Epithelial cell of proximal tubule (primary cell): ENCODE measurements at places on chromosomes 2 and 18.

DNA sequence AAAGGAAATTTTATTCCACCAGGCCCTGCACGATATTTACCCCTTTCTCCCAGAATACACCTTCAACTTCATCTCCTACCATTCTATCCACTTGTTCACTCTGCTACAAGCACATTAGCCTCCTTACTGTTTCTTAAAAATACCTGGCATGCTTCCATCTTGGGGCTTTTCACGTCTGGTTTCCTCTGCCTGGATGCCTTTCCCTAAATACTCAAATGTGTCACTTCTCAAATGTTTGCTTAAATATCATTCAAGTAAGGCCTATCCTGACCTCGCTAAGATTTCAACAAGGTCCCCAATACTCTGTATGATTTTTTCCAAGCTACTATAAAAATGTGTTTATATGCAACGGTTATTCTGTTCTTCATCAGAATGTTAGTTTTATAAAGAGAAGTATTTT, 433.0 kb upstream of the CHAC2 start:
- no peak for DNase-seq

GRCh38 chr2:51638811-51639210, 606.9 kb upstream of the NRXN1 start:
- DNase-seq, result no peak

DNA sequence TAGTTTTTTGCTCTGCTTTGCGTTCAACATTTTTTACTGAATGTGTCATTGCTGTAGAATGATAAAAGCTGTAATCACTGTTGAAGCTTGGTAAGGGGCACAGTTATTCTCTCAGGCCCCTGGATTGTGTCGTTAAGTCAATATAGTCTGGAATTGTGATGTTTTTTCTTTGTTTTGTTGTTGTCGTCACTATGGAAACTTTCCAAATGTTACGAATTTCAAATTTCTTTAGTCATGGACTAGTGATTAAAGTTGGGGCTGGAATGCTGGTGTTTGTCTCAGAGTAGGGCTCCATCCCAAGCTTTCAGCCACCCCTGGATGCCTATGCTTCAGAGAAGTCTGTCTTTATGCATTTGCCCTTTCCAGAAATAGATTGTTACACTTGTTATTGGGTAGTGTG, 287.2 kb downstream of the CDH19 start:
- no peak for DNase-seq

DNA sequence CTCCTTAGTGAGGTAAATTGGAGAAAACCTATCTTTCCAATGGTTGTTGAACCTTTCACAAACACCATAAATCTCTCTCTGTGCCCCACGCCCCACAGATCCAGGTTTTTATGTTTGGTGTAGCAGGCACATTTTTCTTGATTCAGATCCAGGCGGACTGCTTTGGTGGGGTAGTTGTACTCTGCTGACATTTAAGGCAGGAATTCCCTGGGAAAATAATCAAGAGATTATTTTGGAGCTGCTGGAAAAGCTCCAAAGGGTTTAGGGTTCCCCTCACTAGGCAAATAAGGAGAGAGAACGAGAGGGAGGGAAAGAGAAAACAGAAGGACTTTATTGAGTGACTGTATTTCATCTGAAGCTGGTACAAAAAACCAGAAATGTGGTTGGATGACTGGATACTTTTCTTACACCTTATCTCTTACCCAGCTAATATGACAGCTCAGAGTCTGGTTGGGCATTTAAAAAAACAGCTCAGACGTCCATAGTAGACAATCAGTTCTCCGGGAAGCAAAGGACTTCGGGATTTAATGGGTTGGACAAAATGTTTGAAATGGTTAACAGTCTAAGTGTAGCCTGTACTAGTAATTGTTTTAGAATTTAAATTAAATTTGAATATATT, 3.6 kb upstream of the AQP4 start:
- no peak for DNase-seq

- DNase-seq, result no peak
Measured at GRCh38 chr2:173153301-173153885, 77.7 kb downstream of the MAP3K20 start.

- DNase-seq, result no peak
Measured at GRCh38 chr2:666441-666840, 10.8 kb downstream of the TMEM18 start.

- no peak for DNase-seq
Measured at GRCh38 chr2:215994911-215995310, 18.4 kb downstream of the MREG start.

DNA sequence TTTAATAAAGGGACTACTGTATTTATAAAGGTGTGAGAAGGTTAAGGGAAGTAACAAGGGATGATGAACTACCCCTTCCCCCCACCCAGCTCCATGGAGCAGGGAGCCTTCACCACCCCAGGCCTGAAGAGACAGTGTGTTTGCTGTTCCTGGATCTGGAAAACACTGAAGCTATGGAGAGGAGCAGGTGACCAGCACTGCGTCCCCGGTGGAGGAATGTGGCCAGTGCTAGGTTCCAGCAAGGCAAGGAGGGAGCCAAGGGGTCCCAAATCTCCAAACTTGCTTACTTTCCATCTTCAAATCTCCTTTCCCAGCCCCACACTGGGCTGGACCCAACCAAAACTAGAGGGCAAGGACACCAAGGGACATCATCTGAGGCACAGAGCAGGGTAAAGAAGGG, 128.7 kb upstream of the CD302 start:
- no peak for DNase-seq

DNA sequence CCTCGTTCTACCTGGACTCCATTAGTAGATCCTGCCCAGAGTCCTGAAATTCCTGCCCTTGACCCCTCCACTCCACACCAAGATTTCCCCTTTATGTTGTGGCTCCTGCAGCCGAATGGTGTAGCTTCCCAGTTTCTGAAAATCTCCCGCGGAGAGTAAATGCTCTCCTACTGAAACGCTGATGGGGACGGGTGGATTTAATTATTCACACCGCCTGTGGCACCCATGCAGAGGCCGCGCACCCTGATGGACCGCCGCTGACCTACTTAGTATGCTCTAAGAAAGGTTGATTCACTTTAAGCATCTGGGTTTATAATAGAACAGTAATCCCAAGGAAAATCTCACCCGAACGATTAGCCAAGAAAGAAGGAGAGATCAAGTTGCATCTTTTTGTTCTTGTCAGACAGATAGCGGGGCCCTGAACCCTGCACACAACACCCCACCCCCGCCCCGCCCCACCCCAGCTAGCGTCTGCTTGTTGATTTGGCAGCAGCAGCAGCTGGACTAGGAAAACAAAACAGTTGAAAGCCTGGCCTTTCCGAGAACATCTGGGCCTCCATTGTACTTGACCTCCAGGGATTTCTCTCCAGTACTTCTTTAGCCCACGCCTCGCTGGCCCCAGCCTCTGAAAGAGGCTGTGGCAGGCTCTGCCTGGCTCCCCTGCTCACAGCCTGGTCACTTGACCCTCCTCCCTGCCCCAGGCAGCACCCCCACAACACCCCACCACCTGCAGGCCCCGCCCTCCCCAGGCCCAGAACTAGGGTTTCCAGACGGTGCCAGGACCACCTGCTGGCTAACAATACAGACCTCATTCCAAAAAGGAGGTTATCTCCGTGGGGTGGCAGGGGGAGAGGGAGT, 53.6 kb downstream of the DPYSL5 start:
- no peak for DNase-seq

DNA sequence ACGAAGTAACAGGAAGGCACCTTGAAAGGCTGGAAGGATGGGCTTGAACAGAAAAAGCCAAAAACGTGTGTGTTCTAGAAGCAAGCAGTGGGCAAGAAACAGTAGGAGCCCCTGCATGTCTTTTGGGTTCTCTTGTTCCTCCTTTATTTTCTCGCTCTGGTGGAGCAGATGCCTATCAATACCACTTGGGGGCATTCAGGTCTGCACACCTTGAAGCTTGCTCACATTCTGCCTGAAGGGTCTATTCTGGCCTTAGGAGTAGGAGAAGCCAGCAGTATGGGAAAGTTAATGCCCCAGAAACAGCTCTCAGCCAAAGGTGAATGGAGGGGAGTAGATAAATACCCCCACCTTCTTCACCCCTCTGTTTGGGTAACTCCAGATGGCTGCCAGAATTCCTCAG, 204.5 kb downstream of the TXNL1 start:
- no peak for DNase-seq

- DNase-seq, result no peak
Measured at GRCh38 chr2:72090781-72091482, 56.7 kb downstream of the CYP26B1 start.

GRCh38 chr2:163551616-163552373, 184.0 kb downstream of the FIGN start:
- DNase-seq, result no peak

DNA sequence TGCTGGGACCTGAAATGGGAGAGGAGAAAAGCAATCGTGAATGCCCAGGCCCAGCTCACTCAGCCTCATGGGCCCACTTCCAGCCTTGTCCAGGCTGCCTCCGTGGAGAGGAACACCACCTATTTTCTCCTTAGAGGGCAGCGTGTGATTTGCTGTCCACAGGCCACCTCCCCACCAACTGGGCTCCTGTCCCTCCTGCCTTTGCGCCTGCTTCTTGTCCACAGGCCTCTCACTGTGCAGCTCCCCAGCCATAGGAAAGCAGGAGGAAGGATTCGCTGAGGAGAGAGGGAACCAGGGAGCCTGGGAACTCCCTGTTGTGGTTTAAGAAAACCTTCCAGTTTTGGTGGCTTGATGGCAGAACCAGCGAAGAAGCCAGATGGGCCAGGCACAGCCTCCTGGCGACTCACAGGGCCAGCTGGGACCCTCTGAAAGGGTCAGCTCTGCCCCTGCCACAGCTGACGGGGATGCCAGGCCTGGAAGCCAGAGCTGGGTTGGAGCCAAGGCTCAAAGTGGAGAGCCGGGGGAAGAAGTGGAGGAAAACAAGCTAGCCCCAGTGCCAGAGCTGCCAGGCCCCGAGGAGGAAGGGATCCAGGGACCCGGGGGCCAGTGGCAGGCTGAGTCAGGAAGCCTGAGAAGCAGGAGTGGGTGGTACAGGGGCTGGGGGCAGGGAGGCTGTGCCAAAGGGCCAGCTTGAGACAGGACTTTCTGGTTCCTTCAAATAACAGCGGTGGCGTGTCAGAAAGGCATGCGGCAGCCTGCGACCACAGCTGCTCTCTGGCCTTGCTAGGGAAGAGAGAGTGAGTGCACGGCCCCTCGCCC, 9.9 kb downstream of the TMBIM1 start:
- DNase-seq, result no peak

DNA sequence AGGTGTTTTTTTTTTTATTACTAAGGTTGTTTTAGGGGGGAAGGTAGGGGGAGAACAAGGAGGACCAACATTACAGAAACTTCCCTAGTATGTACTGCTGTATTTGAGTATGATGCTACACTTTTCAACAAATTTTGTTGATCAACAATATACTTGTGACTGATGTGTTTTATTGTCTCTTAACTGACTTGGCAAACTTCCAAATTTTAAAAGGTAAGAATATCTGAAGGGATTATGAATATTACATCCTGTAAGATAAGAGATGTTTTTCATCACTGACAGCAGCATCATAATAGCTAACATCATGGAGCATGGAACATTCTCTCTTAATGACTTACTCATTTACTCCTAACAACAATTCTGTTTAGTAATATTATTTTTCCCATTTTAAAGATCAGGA, 86.0 kb upstream of the KIF5C start:
- no peak for DNase-seq

GRCh38 chr2:219980638-219981037, 353.2 kb downstream of the SLC4A3 start:
- no peak for DNase-seq

DNA sequence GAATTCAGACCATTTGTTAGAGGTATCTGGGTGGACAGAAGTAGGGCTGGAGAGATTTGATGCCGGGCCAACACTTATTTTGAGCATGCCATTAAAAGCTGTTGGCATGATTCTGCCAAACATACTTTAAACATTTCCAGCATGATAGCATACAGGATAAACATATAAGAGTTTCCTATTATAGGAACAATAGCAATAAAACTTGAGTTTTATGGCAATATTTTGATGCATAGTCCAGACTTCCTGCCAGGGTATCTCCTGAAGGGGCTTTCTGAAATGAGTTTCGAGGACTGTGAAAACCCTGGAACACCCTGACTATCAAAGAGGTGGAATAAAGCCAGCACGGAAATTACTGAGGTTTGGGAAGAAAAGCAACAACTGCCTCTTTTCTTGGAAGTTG, 1398.0 kb upstream of the NXPH2 start:
- no peak for DNase-seq

- DNase-seq, result no peak
Measured at GRCh38 chr18:31679791-31680432, 4.5 kb downstream of the B4GALT6 start.

DNA sequence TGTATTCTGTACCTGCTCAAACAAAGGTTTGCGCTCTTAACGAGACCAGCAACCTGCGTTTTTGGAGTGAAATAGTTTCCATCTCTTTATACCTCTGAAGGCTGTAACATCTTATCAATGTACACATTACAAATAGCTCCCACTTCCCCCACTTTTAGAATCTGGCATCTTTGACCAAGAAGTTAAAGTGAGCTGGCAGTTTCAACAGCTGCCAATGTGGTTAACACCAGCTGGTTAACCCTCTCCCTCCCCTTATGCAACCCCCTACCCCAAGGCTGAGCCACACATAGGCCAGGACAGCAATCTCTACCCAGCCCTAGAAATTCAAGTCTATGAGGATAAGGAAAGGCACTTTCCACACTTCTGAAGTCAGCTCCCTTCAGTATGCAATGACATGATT, 2.2 kb upstream of the SERTAD2 start:
- DNase-seq, result no peak
